ENCODE measurements at places on chromosomes 13 and 19.

GRCh38 chr19:18906605-18907519, 10.9 kb upstream of the CERS1 start:
- DNase-seq: no peak

- no peak for DNase-seq
Measured at GRCh38 chr13:51271528-51272085, 49.4 kb downstream of the FAM124A start.

DNA sequence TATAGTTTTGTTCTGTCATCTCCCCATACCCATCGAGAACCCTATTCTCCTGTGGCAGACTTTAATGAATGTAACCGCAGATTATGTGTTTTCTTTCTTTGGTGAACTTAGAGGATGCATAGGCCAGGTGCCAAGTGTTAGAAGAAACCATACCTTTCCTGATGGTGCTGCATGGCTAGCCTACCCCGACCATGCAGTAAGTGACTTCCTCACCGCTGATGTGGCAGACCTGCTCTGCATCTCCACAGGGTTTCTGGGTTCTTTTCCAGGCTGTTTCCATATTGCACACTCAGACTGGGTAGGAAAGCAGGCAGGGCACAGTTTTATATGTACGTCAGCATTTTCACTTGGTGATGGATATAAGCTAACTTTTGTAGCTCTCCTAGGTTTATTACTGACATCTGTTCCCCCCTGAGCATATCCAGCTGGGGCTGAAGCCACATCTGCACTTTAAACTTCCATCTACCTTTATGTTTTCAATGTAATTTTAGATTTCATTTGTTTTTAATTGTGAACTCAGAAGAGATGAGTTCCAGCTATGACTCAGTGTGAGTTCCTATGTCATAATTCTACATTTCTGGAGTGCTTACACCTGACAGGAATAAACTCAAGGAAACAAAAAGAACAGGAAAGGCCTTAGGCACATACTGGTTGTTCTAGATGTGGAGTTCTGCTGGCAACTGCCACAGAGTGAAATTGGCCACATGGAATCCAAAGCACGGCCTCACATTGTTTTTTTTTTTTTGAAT, 42.3 kb downstream of the LRCH1 start:
- DNase-seq: no peak

- no peak for DNase-seq
Measured at GRCh38 chr19:5706876-5707573, 12.9 kb downstream of the LONP1 start.

DNA sequence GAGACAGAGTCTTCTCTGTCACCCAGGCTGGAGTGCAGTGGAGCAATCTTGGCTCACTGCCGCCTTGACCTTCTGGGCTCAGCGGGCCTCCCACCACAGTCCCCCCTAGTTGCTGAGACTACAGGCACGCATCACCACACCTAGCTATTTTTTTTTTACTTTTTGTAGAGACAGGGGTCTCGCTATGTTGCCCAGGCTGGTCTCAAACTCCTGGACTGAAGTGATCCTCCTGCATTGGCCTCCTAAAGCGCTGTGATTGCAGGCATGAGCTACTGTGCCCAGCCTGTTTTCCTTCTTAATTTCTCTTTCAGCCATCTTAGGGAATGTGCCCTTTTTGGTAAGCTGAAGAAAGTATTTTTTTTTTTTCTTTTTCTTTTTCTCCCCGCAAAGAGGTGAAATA, 42.6 kb upstream of the RNF113B start:
- no peak for DNase-seq

GRCh38 chr13:83839146-83839545, 43.1 kb downstream of the SLITRK1 start:
- DNase-seq: no peak

GRCh38 chr19:18193388-18194180, 566 bp downstream of the MPV17L2 start:
- no peak for DNase-seq

DNA sequence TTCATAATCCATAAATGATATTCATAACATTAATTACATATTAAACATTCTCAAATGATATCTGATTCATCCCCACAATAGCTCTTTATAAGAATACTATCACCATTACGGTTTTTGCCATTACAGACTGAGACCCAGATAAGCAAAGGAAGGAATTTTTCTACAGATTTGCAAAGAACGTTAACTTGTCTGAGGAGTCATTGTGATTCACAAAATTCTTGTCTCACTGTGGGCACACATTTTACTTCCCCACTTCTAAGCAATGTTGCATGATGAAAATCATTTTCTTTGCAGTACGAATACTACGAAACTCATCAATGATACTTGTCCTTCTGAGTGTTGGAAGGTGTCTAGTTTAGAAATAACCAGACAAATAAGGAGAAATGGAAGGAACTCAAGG, 70.1 kb downstream of the NALCN start:
- no peak for DNase-seq

DNA sequence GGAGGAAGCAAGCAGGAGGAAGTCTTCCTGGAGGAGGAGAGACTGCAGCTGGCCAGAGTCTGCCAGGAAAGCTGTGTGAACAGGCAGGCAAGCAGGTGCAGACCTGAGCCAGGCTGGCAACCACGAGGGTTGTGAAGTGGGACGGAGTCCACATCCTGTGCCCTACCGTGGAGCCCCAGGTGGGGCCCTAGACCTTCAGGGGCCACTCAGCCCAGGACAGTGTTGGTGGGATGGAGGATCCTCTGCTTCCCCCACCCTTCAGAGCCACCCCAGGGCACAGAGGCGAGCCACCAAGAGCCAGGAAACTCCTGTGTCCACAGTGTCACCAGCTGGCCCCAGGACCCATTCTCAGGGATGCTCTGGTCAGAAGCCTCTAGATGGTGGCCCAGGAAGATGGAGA, 8.4 kb upstream of the VSTM2B start:
- no peak for DNase-seq

GRCh38 chr13:21435687-21436151, 23.4 kb downstream of the ZDHHC20 start:
- DNase-seq: peak; percentile 5

GRCh38 chr13:103759361-103759760, 693.1 kb upstream of the SLC10A2 start:
- DNase-seq: no peak

GRCh38 chr19:41925208-41926003, 2.8 kb downstream of the ERFL start:
- DNase-seq: no peak

DNA sequence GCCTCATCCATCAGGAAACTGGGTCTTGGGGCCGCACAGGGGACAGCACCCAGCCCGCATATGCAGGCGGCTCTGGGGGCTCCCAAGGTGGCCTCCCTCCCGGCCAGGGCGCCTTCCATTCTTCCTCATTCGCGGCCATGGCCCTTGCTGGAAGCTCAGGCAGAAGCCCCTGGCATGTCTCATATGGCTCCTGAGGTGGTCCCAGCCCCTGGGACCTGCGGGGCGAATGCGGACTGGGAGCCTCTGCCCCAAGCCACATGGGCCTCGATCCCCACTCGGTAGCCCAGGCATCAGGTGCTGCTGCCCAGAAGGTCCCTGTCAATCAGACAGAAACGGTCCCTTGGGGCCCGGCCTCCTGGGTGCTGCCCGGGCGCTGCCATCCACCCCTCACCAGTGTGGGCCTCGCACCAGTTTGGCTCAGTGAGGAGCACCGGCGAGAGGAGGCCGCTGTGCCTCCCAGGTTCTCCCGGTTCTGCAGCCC, 301.6 kb downstream of the TEX29 start:
- DNase-seq: no peak

DNA sequence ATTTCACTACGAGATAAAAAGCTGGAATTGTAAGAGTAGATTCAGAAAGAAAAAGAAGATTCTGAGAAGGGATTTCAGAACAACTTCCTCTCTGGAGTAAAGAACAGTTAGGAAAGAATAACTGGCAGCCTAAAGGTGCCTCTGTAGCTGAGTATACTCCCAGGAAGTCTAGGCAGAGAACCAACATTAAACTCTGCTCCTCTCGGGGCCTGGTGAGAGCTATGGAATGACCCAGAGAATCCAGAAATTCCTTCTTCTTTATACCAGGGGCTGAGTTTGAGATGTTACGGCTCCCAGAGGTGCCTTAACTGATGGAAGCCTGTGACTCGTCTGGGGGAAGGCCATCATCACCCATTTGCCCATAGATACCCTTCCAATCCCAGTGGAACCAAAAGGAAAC, 39.1 kb downstream of the FAM216B start:
- no peak for DNase-seq

DNA sequence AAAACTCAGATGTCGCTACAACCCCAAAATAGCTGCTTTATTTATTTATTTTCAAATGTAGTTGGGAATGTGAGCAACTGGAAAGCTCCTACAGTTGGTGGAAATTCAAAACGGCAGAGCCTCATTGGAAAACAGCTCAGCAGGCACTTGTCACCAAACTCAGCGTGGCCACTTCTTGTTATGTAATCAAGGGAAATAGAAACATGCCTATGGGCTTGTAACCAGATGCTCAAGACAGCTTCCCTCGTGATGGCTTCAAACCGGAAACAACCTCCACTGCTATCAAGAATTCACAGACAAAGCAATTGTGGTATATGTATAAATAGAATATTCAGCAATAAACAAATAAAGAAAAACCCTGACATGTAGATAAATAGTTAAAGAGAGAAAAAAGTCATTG, 627.8 kb upstream of the SLC10A2 start:
- DNase-seq: no peak

GRCh38 chr19:21750586-21751128, 16.7 kb downstream of the ZNF100 start:
- no peak for DNase-seq

DNA sequence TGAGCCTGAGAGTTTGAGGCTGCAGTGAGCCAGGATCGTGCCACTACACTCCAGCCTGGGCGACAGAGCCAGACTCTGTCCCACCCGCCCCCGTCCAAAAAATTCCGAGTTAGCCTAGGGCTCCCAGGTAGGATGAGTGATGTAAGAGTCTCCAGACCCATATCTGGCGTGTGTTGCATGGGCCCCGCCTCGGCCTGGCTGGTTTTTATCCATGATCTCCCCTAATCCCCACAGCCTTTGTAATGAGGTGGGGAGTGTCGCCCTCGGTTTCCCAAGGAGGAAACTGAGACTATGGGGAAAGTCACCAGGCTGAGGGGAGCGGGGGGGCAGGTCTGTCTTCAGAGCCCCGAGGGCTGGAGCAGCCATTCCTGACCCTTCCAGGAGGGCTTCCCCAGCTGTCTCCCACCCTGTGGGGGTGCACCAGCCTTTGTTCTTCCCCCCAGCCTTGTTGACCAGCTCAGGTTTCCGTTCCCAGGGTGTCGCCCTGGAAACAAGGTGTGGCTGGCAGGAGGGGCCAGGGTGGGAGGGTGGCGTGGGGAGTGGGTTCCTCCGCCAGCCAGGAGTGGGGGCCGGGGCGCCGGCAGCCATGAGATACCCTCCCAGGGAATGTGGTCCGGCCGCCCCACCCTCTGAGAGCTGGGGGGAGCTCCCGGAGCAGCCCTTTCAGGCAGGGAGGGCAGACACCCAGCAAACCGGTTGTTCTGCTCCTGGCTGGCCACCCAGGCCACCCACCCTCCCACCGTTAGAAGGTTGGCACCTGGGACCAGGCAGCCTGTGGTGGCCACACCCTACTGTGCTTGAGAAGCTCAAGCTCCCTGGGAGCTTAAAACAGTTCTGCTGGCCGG, 11.5 kb downstream of the MYH14 start:
- DNase-seq: no peak

Data from effector memory CD4-positive, alpha-beta T cell (primary cell).